GDM1 (cell line): ENCODE measurements at places on chromosomes 11 and 22.

DNA sequence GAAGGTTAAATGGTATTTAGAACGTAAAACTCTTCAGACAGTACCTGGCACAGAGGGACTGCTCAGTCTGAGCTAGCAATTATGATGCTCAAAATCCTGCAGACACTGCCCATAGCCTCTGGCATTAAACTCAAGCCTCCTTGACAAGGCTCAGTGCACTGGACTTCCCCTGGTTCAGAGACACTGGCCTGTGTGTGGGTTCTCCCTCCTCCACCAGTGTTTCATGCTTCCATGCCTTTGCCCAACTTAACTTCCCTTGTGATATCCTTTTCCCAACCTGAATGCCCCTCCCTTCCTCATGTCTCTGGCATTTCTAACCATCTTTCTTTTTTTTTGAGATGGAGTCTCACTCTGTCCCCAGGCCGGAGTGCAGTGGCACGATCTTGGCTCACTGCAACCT, 9.1 kb downstream of the LTBP3 start:
- no peak for DNase-seq

DNA sequence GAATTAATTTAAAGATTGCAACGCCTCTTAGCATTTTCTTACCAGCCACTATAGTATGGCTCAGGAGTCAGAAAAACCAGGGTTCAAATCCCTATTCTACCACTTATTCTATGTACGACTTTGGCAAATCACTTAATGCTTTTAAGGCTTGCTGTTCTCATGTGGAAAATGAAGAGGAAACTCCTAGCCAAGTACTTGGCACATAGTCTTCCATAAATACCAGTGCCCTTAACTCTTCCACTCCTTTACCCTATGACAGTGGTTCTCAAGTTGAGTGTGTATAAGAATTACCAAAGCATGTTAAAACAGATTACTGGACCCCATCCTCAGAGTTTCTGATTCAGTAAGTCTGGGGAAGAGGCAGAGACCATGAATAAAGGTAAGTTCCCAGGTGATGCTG, 107.6 kb downstream of the RBFOX2 start:
- no peak for DNase-seq

GRCh38 chr11:18046116-18046777, at the start of gene TPH1:
TSS of gene TPH1 (minus strand) at chr11:18046269. CDS start at chr11:18040762, 5,507 bp downstream.
- no peak for DNase-seq

- DNase-seq, result no peak
Measured at GRCh38 chr22:29032014-29032475, 29.6 kb downstream of the C22orf31 start.

GRCh38 chr11:128830290-128831173, 36.6 kb downstream of the KCNJ1 start:
- no peak for DNase-seq

DNA sequence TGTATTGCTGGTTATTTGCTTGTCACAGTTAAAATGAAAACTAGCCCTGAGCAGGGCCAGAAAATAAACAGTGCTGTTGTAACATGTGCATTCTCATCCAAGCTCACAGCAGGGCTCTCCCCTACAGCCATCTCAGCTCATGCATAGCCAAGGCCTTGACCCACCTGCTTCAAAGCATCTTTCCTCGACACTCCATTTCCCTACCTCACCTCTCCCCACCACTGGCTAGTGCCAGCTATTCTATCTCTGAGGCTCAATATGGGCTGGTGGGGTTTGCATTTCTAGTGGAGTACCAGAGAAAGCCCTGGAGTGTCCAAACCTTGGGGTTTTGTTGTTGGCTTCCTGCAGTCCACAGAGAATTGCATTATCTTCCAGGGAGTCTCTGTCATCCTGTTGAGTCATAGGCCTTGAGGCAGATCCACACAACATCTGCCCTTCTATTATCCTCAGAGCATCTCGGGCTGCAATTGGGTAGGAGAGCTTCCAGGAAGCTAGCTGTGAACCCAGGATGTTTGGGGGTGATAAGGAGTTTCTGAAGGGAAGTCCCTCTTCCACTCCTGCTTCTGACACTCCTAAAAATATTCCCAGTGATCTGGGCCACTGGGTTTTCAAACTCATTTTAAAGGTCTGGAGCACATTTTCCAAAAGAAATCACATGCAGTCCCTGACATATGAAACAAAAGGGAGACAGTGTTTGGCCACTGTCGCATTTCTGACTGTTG, 36.1 kb upstream of the AMOTL1 start:
- DNase-seq, result no peak

DNA sequence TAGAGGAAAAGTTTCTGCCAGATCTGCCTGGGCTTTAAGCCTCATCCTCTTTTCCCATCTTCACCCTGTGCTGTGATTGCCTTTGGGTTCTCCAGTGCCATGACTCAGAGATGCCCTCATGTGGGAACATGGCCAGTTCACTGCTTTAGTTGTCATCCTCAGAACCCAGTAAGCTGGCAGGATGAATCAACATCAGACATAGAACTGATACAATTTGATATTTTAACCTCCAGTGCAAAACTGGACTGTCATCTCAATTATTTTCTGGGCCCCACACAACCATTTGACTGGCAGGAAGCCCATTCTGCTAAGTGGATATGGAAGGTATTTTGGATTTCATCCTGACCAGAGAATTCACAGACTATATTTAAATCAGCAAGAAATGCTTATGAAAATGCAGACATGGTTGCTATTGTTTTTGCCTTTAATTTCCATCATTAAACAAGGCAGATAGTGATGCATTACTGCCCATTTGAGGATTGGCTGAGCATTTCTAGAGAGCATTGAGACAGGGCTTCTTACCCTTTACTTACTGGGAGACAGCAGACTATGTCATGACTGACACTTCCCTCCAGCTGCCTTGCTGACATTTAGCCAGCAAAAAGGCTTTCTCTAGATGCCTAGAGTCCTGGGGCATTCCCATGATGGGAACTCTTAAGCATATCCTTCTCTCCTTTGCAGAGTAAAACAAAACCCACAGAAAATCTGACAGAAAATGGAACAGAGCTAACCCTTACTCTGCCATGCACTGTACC, 327.1 kb upstream of the MTNR1B start:
- DNase-seq, result no peak

DNA sequence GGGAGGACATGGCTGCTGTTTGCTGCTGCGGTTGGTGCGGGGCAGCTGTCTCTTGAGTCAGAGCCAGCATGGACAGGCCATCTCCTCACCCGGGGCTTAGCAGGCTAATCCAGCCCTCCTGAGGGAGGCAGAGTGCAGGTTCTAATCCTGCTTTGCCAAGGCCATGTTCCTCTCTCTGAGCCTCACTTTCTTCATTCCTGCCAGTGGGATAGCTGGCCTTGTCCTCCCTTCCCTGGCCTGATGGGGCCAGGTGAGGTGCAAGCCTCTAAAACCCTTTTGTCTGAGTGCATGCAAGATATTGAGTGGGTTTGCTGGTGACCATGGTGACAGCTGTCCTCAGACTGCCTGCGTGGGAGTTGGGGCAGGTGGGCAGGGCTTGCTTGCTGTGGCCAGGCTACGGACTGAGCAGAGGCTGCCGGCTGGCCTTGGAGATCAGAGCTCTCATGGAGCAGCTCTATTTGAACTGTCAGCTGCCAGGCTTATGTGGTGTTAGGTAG, 3.6 kb downstream of the USP35 start:
- no peak for DNase-seq

DNA sequence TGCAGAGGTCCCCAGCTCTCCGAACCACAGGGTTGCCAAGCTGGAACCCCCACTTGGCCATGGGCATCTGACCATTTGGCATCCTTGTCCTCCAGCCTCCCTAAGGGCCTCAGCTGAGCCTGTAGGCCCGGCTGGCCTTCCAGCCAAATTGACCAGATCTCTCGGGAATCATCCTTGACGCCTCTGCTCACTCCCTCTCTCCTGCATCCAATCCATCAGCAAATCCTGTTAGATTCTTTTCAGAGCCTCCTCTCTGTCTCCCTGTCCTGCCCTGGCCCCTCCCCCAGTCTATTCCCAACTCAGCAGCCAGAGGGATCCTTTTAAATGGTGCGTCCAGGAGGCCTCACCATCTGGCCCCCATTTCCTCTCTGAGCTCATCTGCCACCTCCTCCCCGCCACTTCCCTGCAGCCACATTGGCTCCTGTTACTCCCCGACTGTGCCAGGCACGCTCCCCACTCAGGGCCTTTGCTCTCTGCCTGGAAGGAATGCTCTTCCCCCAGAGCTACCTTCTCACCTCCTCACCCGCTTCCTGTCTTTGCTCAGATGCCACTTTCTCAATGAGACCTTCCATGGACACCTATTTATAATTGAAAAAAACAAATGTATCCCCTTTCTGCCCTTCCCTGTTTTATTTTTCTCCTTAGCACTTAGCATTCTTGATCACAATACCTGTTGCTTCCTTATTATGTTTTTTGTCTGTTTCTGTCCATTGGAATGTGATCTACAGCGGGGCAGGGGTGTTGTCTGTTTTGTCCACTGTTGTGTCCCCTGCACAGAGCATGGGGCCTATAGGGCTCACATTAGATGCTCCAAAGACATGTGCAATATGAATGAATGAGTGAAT, 78.1 kb downstream of the NFAM1 start:
- DNase-seq, result peak; percentile 33

- no peak for DNase-seq
Measured at GRCh38 chr11:130042093-130042591, 27.6 kb upstream of the APLP2 start.

DNA sequence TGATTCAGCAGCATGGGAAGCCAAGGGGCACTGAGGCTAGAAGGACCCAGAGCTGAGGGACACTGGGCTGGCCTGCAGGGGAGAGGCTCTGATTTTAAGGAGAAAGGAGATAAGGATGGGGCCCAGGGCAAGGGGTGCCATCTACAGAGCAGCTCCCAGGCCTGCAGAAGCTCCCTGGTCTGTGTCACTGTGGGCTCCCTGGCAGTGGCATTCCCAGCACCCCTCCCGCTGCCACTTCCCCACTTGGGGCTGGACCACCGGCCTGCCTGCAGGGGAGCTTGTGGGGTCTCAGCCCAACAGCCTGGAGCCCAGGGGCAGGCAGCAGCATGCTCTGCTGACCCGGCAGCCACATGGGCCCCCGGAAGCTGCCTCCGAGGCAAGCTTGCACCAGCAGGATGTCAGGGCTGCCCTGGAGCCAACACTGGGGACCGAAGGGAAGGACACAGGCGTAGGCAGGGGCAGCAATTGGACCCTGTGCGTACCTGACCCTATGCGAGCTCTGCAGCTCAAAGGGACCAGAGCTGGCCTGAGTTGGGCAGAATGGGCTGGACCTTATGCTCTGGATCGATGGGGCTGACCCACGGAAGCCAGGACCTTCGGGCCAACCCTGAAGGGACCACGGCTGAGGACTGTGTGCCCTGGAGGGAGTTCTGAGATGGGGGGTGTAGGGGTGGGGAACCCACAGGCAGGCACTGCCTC, 35.4 kb upstream of the WNT7B start:
- DNase-seq, result no peak

GRCh38 chr11:8809241-8809938, 101.6 kb upstream of the AKIP1 start:
- DNase-seq, result no peak

DNA sequence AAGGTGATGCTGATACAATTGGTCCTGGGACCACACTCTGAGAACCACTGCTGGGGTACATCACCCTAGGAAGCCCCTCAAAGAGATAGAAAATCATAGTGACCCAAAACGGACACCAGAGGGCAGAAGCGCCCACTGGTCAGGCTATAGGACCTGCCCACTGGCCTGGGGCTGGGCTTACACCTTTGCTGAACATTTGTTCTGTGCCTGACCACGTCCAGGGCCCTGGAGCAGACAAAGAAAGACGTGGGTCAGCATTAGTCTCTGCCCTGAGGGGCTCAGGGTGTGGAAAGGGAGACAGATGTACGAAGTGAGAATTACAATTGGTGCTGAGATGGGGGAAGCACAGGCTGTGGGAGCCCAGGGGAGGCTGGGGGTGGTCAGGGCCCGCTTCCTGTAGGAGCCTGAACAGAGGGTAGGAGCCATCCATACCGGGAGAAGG, 14.4 kb upstream of the SERPINH1 start:
- no peak for DNase-seq

DNA sequence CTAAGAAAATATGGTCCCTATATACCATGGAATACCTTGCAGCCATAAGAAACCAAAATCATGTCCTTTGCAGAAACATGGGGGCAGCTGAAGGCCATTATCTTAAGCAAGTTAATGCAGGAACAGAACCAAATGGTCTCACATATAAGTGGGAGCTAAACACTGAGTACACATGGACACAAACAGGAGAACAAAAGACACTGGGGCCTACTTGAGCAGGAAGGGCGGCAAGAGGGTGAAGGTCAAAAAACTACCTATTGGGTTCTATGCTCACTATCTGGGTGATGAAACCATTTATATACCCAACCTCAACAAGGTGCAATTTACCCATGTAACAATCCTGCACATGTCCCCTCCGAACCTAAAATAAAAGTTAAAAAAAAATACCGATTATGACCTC, 22.5 kb downstream of the GAS2 start:
- no peak for DNase-seq

- DNase-seq, result no peak
Measured at GRCh38 chr22:46504584-46504983, 32.8 kb downstream of the CELSR1 start.

GRCh38 chr11:61803889-61804647, 11.4 kb downstream of the FEN1 start:
- DNase-seq, result no peak

DNA sequence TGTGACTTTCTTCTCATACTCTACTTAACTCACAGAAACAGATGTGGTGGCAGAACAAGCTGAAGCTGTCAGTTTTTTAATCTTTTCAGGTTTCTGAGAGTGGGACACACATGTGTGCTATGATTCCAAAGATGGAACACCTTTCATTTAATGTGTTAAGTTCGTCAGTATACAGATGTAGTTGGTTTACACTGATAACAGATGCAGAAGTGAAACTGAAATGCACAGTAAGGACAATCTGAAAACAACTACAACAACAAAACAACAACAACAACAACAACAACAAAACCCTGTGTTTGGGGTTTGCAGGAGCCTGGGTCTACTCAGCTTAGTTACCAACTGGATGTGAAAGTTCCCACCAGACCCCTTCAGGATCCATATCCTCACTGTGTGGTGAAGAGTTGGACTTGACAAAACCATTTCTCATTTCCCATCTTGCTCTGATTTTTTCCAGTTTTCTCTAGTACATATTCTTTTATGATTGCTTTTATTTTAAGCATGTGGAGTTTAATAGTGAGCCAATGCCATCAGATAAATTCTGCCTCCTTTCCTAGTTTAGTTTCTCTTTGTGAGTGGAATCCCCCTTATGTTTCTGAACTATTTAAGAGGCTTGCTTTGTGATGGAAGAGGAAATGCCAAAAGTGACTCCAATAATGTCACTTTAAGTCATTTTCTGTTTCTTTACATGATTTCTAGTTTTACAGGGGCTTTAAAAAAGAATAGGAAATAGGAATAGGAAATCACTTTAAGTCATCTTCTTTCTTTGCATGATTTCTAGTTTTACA, 47.8 kb downstream of the ARHGAP42 start:
- DNase-seq, result no peak
